ENCODE measurements at places on chromosomes 5 and 9.
A peak's percentile ranks its signal among the peaks of the same experiment; 100 is the strongest.

DNA sequence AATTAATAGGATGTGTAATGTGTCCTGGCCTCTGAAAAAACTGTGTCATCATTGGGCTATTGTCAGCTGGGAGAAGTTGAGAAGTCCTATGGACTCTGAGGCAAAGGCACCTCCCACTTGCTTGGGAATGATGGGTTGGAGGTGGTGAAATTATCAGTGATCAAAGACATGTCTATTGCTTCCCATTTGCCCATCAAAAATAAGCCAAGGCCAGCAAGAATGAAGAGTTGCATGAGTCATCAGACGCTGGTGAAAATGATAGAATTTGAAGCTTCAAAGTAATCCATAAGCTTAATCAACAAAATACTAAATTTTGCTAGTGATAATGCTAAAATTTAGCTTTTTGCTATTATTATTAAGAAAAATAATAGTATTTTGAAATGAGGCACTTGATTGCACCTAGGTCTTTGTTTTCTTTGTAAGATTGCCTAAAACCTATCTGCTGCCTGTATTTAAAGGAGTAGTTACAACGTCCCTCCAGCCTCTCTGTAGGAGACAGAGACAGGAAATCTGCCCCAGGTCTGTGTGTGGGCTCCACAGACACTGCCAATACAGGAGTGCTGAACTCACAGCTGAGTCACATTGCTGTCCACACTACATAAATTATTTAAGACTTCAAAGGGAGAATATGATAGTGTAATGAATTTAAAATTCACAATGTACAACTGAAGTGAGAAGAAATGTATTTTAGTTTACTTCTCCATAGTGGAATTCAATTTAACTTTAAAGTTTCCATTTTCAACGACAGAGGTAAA is 48.4 kb upstream of the APC start:
- no peak for DNase-seq

DNA sequence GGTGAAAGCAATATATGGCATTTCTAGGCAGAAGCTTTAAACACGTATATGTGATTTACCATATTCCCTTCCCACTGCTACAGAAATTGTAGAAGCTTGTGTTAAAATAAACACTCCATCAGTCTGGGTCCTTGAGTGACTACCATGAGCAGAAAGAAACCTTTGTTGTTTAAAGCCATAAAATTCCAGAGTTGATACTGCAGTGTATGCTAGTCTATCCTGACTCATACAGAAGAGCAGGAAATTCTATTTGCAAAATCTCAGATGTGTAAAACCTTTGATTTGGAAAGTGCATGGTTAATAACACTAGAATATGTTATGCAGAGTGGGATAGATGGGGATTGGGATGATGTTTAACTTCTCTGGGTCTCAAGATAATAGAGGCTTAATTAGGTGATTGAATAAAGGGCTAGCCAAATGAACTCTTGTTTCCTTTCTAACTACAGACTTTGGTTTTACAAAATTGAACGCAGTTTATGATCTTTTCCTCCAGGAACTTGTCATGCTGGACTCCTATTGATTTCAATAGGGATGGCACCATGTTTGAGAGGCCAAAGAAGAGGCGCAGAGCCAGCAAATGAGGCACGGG is 282.7 kb upstream of the VLDLR start:
- no peak for DNase-seq

DNA sequence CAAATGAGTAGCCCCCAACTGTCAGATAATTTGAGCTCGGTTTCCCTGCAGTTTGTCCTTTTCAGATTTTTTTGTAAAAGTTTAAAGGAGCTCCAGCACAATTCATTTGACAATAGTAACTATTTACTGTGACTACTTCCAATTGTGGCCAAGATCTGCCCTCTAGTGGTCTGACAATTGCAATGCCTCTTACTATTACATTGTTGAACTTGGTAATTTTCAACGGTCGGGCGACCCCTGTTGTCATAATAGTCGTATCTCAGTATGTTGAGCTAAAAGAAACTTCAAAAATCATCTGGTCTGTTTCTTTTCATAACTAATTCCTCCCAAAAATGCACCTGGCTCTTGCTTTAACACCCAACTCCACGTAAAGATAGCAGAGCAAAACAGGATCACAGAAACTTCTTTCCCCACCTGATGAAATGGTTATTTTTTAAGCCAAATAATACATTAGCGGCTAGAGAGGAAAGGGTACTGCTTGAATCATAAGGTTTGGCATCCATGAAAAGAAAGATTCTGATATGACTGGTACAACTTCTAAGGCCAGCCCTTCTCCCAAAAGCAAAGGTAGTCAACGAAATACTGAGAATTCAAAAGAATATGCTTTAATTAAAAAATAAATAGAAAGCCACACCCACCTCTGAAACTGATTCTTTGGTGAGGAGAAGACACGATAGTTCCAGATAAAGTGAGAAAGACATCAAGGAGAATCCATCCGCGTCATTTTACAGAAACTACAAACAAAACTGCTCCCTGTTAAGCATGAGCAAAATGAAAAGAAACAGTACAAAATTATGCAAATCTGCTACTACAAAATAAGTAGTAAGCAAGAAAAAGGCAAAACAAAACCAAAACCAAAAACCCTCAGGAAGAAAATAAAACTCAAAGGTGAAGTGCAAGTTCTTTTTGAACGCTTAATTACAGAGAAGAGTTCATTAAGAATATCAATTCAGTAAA is 76.9 kb upstream of the HTR4 start:
- DNase-seq, result peak; percentile 52

DNA sequence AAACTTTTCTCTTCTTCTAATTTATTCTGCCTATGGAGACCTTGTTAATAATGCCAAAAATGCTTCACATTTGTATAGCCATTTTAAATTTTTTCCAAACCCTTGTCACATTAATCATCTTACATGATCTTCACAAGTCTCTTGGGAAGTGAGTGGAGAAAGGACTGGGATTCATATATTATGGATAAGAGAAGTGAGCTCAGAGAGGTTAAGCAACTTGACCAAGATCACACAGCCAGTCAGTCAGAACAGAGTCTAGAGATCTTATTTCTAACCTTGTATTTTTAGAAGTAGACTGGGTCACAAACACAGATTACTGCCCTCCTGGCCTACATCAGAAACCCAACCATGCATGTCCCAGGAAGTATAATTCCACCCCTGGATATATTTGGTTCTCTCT is 218.0 kb upstream of the ADRA1B start:
- no peak for DNase-seq

DNA sequence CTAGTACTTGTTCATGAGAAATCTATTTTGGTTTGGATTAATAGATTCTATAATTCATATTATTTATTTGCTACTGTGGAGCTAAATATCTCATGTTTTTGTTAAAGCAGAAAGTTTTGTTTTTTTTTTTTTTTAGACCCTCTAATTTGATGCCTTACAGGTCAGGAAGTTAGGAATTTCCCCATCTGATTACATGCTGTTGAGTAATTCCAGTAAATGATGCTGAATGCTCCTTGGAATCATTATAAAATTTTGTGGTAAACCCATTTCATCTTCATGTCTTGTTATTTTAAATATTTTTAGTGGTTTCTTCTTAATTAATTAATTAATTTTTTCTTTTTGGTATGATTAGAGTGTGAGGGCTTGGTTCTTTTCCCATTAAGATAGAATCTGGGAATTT is 35.6 kb downstream of the NNT start:
- no peak for DNase-seq

- DNase-seq, result no peak
Measured at GRCh38 chr5:126446498-126447224, 23.5 kb downstream of the GRAMD2B start.

Measured in GF-D8 (cell line).